Activated T-helper 2 cell treated with anti-CD3 and anti-CD28 coated beads, Interferon-gamma antibody, Interleukin-2, Interleukin-4, amounts not matched to agents 10 μg/mL and 5 μg/mL and 100 μg/mL, durations not matched to agents 14 hours and 24 hours and 36 hours (primary cell): ENCODE measurements at places on chromosomes 16 and 17. TPM values are rescaled to one million over a fixed set of nuclear protein-coding genes. Genes with fewer than 3 reads are reported as not detected.

P3H4 gene
- total RNA-seq, result 7.8 and 8.6 TPM in 2 replicates

DNA sequence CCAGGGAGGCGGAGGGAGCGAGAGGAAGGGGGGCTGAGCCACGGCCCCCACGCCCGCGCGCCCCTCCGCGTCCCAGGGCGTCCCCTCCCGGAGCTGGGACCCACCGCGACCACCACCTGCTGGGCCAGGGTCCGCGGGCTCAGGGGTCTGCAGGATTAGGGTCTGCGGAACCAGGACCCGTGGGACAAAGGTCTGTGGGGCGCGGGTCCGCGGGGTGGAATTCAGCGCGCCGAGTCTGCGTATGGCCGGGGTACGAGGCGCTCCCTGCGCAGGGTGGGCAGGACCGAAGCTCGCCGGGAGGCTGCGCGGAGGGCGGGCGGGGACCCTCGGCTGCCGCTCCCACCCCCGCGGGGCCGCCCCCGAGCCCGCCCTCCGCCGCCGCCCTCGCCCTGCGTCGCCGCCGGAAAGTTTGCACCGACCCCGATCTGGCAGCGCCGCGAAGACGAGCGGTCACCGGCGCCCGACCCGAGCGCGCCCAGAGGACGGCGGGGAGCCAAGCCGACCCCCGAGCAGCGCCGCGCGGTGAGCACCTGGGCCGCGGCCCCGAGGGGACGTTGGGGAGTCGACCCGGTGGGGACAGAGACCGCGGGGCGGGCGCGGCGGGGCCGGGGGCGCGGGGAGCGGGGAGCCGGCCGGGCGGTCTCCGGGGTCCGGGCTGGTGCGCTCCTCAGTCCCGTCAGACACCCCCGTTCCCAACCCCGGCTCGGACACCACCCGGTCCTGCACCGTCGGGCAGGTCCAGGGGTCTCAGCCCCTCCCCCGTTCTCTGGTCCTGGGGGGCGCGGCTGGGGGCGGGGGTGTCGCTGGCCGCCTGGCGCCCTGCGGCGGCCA lies at the start of gene GCGR:
Gene GCGR (plus strand): TSS at position 423 of the 831 bp plus-strand sequence. CDS start 4,869 bp downstream, outside the sequence.
- DNase-seq, result no peak

DNA sequence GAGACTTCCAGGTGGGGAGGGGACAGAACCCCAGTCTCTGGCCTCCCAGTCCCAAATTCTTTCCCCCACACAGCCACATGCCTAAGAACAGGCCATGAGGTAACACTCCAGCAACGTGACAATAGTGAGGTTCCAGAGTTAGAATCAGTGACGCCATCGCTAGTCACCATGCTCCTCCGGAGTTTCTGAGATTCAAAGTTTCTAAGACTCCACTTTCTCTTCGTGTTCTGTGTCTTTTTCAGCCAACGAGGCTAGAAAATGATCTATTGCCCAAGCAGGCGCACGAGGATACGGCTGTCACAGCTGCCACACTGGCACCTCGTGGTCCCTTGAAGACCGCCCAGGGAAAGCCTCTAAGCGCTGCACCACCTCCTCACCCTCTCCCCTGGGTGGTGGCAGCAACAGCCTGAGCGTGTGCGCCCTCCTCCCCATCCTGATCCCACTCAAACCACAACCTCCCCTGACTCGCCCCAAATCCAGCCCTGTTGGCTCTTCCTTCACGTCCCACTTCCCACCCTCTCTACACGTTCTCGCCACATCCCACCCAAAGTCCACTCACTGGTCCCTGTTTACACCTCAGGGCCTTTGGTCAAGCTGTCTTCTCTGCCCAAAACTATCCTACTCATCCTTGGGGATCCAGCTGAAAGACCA lies 1.0 kb downstream of the MCRIP1 start:
- peak; percentile 45 for DNase-seq

GRCh38 chr17:44988044-44988942 lies 20.2 kb upstream of the C1QL1 start:
- no peak for DNase-seq

SMIM36 gene
- not detected in 2 replicates for total RNA-seq

GRCh38 chr16:49649013-49649765 lies 206.7 kb downstream of the ZNF423 start:
- DNase-seq, result no peak

LITAFD gene
- total RNA-seq, result not detected in 2 replicates

GRCh38 chr16:82421851-82422250 lies 204.9 kb upstream of the CDH13 start:
- no peak for DNase-seq

TUFM gene
- 202 and 217 TPM in 2 replicates for total RNA-seq

GRCh38 chr17:32446949-32447348 lies 2.6 kb downstream of the PSMD11 start:
- DNase-seq, result no peak

EFCAB5 gene
- 0.64 and 0.94 TPM in 2 replicates for total RNA-seq

- DNase-seq, result no peak
These were observed 298.0 kb downstream of the MAP2K4 start for GRCh38 chr17:12318571-12319266.

DNA sequence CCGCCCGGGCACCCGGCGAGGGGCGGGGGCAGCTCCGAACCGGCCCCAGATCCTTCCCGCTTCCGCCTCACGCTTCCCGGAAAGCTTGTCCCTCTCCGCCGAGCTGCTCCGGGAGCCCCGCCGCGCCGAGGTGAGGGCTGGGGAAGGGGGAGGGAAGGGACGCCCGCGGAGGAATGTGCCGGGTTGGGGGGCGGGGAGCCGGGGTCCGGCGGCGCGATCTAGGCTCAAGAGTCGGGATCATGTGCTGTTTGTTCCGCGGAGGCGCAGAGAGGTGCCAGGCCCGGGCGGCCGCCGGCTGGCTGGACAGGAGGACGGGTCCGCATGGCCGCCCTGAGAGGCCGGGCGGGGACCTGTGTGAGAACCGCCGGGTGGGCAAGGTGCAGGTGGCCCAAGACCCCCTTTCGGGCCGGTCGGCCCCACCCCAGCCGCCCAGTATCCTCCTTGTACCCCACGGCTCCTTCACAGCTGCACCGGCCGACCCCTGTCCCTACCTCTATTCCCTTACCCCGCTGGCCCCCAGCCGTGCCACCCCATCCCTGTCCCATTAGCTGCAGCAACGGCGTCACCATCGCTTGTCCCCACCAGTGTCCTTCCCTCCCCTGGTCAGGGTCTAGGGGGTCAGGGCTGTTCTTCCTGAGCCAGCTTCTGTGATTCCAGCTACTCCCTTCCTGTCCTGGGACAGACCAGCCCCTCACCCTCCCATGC lies 429 bp downstream of the KIF1C start:
- no peak for DNase-seq

NECAB2 gene
- total RNA-seq, result 0.11 TPM in 1 of 2 replicates, not detected in the other

HYDIN gene
- total RNA-seq, result not detected in 2 replicates

TSR1 gene
- total RNA-seq, result 75.9 and 78.3 TPM in 2 replicates

- no peak for DNase-seq
These were observed 262.7 kb upstream of the KCNJ16 start for GRCh38 chr17:69812240-69812837.

GRCh38 chr17:77247048-77247541 lies 106.3 kb downstream of the SEC14L1 start:
- peak; percentile 78 for DNase-seq

KRTAP2-1 gene
- not detected in 2 replicates for total RNA-seq

DNA sequence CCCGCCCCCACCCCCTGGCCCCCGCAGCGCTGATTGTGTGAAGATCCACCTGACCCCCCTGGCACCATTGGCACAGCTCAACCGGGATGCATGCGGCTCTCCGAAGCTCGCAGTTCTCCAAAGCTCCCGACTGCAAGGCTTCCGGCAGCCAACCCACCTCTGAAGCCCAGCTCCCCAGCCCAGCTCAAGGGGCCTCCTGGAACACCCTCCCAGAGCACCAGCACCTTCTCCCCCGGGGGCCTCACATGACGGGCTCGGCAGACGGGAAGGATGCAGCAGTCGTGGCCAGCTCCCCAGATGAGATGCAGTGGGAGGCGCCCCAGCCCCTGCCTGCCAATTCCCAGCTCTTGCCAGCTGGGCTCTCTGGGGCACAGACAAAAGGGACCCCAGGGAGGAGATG lies 215.3 kb downstream of the ZNF423 start:
- no peak for DNase-seq

DNA sequence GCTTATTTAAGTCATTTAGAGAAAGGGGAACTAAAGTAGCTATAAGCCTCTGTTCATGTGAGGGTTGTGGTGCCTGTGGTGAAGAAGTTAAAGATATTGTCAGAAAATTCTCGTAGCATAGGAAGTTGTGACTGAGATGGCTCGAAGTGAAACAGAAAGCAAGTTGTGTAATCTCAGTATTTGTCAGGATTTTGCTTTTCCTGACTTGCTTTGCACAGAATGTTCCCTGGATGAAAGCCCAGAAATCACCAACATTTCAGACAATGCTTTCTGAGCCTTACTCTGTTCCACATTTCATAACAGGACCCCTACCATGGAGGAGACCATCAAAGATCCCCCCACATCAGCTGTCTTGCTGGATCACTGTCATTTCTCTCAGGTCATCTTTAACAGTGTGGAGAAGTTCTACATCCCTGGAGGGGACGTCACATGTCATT lies 10.6 kb downstream of the CALCOCO2 start:
- peak; percentile 38 for DNase-seq

DNA sequence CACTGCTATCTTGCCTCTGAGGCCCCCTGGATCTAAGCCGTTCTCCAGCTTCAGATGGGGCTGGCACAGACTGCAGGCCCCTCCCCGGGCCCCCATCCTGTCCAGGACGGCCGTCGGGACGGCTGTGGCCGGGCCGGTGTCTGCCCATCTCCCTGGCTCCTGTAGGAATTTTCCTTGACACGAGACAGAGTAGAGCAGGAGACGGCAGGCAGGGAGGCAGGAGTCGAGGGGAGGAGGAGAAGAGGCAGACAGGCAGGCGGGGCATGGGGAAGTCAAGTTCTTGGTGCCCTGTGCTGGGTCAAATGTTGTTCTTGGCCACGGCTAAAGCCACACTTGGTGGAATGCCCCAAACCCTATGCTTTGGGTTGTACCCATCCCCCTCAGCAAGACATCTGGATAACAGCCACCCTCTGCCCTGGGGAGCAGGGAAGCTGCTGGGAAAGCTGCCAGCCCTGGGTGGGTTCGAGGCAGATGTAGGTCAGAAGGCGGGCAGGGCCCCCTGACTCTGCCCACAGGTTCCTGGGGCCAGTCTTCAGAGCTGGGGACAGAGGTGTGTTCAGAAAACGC lies 4.0 kb downstream of the C1QTNF1 start:
- no peak for DNase-seq

NPIPB8 gene
- total RNA-seq, result 1.5 and 2.1 TPM in 2 replicates

DNA sequence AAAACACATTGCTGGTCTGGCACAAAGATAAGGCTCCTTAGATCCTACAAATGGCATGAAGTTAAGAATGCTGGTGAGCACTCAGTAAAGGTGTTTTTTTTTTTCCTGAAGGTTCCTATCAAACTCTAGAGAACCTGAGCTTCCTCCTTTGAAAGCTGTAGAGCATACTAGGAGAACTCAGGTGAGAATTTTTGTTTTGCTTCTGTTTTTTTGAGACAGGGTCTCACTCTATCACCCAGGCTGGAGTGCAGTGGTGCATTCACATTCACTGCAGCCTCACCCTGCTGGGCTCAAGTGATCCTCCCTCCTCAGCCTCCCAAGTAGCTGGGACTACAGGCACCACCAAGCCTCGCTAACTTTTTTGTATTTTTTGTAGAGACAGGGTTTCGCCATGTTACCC lies 21.0 kb upstream of the CIITA start:
- DNase-seq, result no peak

GRCh38 chr16:50520451-50521245 lies 27.5 kb upstream of the NKD1 start:
- DNase-seq, result no peak

ST6GALNAC1 gene
- total RNA-seq, result 0.14 and 0.48 TPM in 2 replicates

C17orf78 gene
- not detected in 2 replicates for total RNA-seq

DNA sequence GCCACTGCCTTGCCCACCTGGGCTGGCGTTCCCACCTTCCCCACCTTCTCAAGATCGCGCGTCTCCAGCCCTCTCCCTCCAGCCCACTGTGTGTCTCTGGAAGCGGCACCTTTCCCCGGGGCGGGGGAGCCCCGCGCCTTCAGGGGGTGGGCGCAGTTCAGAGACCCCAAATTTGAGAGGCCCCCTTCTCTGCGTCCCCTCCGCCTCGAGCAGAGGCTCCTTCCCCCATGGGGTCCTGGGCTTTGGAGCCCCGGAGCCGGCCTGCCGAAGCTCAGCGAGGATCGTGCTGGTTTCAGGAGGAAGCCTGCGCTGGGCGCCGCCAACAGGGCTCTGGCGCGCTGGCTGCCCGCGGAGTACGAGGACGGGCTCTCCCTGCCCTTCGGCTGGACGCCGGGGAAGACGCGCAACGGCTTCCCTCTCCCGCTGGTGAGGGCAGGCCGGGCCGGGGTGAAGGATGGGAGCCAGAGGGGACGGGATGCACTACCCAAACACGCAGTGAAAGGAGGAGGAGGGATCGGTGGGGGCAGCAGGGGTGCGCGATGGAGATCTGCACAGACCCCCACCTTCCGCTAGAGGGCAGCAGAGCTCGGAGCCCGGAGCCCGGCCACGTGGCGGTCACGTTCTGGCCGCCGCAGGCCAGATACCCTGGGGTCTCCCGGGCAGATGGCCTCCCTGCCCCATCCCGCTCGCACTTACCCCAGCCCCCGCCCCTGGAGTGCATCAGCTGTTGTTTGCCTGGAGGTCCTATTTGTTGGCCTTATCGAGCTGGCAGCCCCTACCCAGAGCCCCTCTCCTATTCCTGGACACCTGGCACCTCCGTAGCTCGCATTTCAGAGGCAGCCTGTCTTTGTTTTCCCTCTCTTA lies 11.1 kb downstream of the LPO start:
- peak; percentile 67 for DNase-seq

HNF1B gene
- total RNA-seq, result 4.6 and 5.0 TPM in 2 replicates

DNA sequence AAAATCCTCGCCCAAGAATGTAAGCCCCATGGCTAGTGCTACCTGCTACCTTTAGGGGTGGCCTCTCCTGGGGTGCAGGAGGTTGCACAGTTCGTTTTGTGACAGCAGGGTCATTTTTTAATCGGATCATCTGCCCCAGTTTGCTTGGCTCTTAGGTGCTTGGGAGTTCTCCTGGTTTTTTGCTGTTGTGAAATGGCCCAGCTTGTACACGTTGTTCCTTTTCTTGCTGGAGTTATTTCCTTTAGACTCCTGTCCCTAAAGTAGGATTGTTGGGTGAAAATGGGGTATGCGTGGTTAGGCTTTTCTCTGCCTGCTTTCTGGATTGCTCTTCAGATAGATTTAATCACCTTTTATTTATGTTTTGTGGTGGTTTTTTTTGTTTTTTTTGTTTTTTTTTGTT lies 25.8 kb downstream of the ABCC1 start:
- DNase-seq, result no peak

HSPB9 gene
- not detected in 2 replicates for total RNA-seq

DNA sequence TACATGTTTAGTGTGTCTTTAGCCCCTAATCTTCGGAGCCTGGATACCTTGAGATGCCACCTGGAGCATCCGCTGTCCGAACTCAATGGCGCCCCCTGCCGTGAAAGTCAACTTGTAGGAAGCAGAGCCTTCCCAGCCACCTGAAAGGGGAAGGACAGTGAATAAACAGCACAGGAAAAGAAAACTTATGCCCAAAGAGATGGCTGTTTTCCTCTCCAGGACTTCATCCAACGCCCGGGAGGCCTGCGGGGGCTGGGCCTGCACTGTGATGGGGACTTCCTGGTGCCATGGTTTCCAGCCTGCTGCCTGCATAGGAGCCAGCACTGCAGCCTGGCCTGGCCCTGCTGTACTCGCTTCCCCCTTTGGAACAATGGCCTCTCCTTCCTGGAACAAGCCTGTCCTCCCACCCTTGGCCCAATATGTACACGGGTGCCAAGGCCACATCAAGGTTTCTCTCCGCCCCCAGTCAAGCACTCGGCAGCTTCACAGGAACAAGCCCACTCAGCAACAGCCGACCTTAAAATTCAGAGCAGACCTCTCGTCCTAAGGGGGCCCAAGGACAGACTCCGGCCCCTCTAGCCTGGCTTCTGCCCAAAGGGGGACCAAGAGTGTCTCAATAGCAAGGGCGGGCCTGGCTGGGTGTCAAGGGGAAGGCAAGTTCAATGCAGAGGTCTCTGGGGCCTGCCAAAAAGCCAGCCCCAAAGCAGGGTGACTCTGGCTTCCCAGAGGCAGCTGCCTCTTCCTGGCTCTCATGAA lies 4.5 kb upstream of the UNC13D start:
- DNase-seq, result peak; percentile 63

ERCC4 gene
- 11.9 and 13.3 TPM in 2 replicates for total RNA-seq
